ENCODE measurements at places on chromosomes 1 and 21.
A peak's percentile ranks its signal among the peaks of the same experiment; 100 is the strongest.

- DNase-seq = no peak
Measured at GRCh38 chr1:2288311-2288710, 60.2 kb downstream of the SKI start.

DNA sequence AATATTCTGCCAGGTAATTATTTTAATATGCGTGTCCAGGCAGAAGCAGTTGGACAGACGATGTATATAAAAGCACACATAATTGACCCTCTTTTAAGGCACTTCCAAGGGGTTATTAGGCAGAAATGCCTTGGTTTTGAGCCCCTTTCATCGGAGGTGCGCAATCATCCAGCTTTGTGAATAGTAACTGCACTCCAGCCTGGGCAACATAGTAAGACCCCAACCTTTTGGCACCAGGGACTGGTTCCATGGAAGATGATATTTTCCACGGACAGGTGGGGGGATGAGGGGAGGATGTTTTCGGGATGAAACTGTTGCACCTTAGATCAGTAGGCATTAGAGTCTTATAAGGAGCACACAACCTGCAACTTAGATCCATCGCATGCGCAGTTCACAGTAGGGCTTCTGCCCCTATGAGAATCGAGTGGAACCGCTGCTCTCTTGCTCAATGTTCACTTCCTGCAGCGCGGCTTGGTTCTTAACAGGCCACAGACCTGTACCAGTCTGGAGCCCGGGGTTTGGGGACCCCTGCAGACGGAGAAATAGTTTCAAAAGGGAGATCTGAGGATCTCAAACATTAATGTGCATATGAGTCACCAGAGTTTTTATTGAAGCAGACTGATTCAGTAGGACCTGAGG, 1.8 kb upstream of the MCOLN2 start:
- DNase-seq = peak; percentile 16

DNA sequence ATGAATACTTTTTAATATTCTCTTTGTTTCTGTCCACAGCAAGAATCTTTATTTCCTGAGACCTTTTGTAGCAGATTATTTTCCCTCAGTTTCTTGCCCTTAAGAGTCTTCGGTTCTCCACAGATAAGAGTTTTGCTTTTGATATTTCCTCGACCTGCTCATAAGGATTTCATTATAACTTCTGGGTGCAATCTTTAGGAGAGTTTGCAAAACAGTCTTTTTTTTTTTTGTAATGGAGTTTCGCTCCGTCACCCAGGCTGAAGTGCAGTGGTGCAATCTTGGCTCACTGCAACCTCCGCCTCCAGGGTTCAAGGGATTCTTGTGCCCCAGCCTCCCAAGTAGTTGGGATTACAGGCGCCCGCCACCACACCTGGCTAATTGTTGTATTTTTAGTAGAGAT, 10.1 kb upstream of the UBE4B start:
- no peak for DNase-seq

GRCh38 chr1:179206812-179207211, 22.7 kb downstream of the ABL2 start:
- no peak for DNase-seq

DNA sequence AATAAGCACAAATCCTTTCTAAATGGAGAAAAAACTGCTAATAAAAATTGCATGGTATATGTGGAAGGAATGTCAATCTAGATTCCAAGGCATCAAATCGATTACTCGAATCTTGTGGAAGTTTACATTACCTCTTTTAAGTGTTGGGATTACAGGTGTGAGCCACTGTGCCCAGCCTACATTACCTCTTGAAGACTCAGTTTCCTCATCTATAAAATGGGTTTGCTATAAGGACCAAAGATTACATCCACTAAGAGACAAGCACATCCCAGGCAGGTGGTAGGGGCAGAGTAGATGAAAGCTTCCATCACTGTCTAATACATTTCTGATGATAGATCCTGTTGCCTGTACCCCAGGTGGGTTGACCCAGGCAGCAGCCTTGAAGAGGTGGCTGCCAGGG, 16.1 kb downstream of the DHCR24 start:
- DNase-seq = no peak

- peak; percentile 5 for DNase-seq
Measured at GRCh38 chr1:10835822-10836421, 39.5 kb upstream of the CASZ1 start.

Data from Kasumi-1 (cell line).